ENCODE measurements at places on chromosomes 12 and 14. TPM values are rescaled to one million over a fixed set of nuclear protein-coding genes. Genes with fewer than 3 reads are reported as not detected.

The KRT71 gene
- polyA plus RNA-seq: not detected

GRCh38 chr12:78324234-78324633, 493.5 kb downstream of the NAV3 start:
- no peak for DNase-seq

DNA sequence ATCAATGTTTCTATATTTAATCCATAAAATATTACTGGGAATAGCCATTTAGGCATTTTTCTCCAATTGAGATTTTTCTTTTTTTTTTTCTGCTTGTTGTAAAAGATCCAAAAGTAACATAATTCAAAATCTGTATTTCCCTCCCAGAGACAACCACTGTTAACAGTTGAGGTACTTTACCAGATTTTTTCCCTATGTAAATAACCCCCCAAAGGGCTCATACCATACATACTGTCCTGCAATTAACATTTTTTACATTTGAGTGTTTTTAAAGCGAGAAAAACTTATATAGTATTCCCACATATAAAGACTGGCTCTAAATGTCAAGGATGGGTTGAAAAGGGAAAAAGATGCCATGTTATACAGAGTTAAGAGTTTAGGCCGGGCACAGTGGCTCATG, 18.1 kb downstream of the PPP1R12A start:
- DNase-seq: no peak

GRCh38 chr14:101854366-101854765, 92.9 kb downstream of the PPP2R5C start:
- no peak for DNase-seq

DNA sequence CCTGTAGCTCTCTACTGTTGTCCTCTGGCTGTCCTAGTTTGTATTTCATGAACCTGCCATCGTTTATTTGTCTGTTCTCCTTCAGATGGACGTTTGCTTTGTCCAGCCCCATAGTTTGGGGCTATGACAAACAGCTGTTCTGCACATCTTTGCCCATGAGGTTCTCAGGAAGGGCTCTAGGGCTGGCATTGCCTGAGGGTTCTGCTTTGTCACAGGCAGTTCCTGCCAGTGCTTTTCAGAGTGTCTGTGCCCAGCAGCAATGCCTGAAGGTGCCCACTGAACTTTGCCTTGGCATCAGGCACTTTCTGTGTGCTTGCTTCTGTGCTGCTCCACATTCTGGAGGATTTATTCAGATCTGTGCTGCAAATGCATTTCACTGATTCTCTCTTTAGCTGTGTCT, 361.3 kb downstream of the TMEM121 start:
- no peak for DNase-seq

DNA sequence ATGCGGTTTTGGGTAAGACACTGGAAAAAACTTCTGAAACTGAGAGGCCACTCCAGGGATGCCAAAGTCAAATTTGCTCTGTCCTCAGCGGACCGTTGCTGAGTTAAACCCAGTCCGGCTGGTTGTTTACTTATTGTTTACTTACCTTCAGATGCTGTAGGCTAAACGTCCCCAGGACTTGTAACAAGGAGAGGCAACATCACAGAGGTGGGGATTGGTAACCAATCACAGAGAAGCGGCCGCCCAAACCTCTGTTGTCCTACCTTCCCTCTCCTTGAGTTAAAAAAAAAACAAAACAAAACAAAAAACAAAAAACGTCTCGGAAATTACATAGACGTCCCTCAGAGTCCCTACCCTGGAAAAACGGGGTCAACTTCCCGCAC, 380 bp downstream of the ANO2 start:
- no peak for DNase-seq

DNA sequence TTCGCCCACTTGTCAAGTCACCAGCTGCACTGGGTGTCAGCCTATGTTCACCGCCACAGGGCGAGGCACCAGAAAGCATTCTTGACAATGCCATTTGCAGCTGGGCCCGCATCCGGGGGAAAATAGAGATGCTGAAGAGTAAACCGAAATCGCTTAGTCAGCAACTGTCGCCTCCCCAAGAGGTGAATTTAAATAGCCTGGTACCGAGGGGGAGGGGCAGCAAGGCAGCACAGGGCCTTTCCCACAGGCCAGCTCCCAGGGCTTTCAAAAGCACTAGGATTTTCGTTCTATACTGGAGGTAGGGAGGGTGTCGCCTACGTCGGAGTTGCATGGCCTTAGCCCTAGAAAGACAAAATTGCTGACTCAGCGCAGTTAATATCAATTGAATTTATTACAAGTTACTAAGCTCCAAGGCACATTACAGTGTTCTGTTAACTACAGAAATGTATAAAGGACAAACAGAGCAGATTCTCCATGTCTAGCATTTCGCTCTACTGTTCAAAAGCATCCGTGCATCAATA, 4.3 kb downstream of the IRF2BPL start:
- DNase-seq: peak; percentile 61

DNA sequence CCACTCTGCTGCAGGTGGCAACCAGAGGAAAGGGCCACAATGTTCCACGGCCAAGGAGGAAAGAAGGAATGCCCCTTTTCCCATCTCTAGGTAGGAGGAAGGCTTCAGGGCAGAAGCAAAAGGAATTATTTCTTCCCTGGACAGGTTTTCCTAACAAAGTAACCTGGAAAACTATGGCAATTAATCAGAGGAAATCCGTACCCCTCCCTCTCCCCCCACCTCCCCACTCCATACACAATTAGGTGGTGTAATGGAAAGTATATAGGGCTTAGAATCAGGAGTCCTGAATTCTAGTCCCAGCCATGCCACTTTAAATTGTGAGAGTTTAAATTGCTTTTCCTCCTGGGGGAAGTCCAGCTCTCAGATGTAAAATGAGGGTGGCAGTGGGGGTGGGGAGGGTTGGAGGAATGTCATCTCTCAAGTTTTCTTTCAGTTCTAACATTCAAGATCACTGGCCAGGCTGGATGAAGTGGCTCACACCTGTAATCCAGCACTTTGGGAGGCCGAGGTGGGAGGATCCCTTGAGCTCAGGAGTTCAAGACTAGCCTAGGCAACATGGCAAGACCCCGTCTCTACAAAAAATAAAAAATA, 1.7 kb downstream of the DHH start:
- DNase-seq: no peak

DNA sequence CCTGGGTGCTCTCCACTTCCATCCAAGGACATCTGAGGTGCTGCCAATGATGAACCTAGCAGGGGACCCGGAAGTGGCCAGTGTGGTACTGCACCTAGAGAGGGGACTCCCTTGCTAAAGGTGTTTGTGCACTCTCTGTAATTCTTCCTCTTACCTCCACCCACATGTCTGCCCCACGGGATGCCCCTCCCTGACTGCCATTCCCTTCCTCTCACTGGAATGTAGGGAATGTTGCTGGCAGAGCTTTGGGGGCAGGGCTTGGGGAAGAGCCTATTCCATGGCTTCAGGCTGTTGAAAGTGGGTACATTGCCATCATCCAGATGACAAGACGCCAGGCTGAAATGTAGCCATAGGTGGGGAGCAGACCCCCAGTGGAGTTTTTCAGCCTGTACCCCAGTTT, 153.2 kb downstream of the SMOC1 start:
- DNase-seq: no peak
